ENCODE measurements at places on chromosomes 5 and 9. TPM values are rescaled to one million over a fixed set of nuclear protein-coding genes. Genes with fewer than 3 reads are reported as not detected.

GRCh38 chr5:131262953-131263541 is 806 bp upstream of the CDC42SE2 start:
- peak; percentile 72 for DNase-seq

- no peak for DNase-seq
These were observed 35.0 kb upstream of the ARAP3 start for GRCh38 chr5:141717043-141717442.

DNA sequence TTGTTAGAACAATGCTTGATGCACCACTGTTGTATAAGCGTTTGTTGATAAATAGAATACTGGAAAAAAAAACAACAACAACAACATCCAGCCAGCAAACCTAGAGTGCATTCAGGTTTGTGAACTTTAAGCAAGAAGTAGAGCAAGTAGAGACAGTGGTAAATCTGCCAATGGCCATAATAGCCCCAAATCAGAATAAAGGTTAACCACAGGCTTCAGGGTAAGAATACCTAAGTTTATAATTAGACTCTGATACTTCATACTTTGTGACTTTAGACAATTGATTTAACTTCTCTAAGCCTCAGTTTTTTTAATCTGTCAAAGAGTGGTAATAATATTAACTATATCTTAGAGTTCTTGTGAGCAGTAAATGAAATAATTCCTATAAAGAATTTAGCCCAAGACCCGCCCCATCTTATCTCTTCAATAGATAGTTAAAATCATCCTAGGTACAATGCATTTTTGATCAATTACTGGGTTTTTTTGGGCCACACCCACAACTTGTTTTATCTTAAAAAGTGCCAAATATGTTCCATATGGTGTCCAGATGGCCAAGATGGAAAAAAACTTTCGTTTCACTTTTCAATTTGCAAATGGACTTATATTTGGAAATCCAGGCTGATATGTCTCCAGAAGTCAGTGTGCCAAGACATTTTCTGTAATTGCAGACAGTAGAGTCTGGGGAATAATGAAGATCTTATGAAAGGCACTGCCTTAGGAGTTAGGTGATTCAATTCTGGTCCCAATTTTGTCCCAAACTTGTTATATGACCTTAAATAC is 24.5 kb upstream of the DPYSL3 start:
- no peak for DNase-seq

The PCDHB10 gene
- total RNA-seq, result not detected

The SNCB gene
- not detected for total RNA-seq

The TAS2R1 gene
- total RNA-seq, result not detected

All from B cell (primary cell).